ENCODE measurements at places on chromosomes 2 and 18.

DNA sequence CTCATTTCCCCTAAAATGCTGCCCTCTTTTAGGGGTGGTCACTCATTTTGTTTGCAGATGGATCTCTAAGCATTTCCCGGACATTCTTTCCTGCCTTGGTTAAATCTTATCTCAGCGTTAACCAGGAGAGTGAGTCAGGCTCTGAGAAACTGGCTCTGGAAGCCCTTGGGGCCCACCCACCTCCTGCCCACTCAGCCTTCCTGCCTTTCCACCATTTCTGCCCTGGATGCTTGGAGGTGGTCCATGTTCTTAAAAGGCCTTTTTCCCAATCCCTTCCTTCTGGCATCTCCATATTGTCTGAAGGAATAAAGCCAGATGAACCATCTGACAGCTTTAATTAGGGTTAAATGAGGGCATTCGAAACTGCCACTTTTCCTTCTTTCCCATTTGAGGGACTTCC lies 9.5 kb downstream of the HK2 start:
- DNase-seq: peak; percentile 57

- no peak for DNase-seq
Observed at GRCh38 chr18:80253871-80254492, 6.7 kb upstream of the PARD6G start.

DNA sequence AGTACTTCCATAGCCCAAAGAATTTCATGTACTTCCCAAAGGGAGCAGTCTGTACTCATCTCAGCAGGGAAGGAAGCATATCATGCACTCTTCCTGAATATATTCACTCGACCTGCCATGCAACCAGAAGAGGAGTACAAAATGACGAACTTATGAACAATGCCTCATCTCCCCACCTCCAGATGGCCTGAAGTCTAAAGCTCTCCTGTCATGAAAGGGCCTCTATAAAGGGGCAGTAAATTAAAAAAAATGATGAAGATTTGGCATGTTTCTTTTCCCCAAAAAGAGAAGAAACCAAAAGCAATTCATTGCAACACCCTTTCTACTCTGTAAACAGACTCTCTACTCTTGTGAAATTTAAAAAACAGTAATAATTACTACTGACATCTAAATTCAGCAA lies 1601.1 kb downstream of the LRP1B start:
- DNase-seq: no peak

- DNase-seq: no peak
Observed at GRCh38 chr2:67164771-67165522, 232.2 kb upstream of the ETAA1 start.

DNA sequence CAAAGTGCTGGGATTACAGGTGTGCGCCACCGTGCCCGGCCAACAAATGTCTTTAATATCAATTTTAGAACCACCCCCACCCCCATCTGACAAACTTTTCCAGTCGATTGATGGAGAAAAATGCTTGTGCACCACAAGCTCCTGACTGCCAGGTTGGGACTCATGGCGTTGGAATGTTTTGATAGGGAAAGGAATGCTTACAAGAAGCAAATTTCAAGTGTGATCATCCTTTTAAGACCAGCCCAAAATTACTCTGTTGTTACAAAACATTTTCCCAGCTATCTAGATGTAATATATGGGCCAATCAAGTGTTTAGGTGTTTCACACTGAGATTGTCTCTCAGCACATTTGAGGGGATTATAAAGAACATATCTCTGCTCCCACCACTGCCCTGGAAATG lies 45.2 kb downstream of the UBXN4 start:
- DNase-seq: no peak
